NCI-H2081 (cell line): ENCODE measurements at places on chromosomes 13 and 19.

DNA sequence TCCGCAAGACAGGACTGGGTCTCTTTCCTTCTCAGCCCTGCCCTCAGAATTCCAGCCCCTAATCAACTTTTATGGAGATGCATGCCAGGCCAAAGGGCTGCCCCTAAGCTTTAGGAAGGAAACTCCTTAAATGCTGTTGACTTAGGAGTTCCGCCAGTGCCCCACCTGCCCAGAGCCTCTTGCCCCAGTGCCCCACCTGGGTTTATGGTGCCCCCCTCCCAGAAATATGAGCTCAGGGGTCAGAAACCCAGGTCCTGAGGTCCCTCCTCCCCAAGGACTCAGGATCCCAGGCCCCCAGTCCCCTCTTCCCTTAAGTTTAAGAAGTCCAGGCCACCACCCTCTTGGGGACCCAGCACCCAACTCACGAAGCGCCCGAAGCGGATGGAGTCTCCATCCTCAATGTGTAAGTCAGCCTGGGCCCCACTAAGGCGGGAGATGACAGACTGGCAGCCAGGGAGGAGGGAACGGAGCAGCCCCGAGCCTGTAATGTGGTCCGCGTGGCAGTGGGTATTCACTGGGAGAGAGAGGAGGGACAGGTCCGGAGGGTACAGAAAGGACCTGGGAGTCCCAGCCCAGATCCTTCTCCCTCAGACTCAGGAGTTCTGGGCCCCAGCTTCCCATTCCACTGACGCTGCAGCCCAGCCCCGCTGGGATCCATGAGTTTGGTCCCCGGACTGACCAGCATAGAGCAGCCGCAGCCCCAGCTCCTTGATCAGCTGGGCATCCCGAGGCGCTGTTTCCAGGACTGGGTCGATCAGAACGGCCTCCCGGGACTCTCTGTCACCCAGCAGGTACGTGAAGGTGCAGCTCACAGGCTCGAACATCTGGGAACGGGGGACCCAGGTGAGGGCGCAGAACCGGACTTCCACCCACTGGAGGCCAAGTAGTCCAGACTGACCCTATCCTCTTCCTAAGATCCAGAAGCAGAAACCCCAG lies 897 bp downstream of the ETHE1 start:
- no peak for DNase-seq

- no peak for DNase-seq
These were observed 10.4 kb downstream of the SPINT2 start for GRCh38 chr19:38274739-38275138.

DNA sequence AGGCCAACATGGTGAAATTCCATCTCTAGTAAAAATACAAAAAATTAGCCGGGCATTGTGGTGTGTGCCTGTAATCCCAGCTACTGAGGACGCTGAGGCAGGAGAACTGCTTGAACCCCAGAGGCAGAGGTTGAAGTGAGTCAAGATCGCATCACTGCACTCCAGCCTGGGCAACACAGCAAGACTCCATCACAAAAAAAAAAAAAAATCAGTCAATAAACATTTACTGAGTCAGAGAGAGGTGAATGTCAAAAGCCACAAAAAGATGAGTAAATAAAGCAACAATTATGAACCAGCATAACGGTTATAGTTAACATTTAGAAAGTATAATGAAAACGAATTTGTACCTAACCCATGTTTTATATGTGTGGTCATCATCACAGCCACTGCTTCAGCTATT lies 23.1 kb downstream of the PSPC1 start:
- no peak for DNase-seq

- DNase-seq: peak; percentile 98
These were observed at the start of gene ZNF112 for GRCh38 chr19:44356383-44357111. TSS of gene ZNF112 (minus strand) at chr19:44356680. CDS start at chr19:44340539, 16,141 bp downstream.

GRCh38 chr19:14402332-14403144 lies 16.6 kb downstream of the DDX39A start:
- no peak for DNase-seq

- DNase-seq: no peak
These were observed 1210.7 kb upstream of the PCDH9 start for GRCh38 chr13:68440874-68441273.

GRCh38 chr13:84380866-84381265 lies 498.6 kb upstream of the SLITRK1 start:
- DNase-seq: no peak

- no peak for DNase-seq
These were observed 57.3 kb downstream of the MBD3L2B start for GRCh38 chr19:6963937-6964336.

DNA sequence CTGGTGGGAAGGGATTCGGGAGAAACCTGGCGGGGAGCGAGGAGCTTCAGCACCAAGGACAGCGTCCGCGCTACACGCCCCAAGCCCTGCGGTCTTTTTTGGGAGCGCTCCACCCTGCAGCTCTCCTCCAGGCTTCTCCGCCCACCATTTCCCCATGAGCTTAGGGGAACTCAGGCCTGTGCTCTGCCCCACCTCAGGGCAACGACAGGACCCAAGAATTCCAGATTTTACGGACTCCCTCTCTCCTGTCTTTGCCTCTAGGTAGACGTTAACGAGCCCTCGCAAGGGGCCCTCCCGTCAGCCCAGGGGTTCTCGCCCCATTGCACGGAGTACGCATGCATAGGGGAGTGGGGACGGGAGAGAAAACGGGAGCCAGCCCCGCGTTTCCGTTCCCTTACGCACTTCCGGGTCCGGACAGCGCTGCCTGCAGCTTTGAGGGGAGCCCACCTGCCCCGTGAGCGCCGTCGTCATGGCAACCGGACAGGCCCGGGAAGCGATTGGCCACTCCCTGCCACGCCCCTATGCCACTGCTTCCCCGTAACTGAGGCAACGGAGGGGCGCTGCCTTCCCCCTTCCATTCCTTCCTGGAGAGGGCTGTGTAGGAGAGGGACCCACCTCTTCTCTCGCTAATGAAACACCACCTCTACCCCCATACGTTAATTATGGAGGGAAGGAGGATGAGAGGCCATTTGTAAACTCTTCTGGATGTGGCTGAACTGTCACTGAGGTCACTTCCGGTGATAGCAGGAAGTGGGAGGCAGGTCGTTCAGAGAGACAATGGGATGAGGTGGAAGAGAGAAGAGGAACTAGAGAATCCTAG lies 20.8 kb downstream of the NOVA2 start:
- no peak for DNase-seq

DNA sequence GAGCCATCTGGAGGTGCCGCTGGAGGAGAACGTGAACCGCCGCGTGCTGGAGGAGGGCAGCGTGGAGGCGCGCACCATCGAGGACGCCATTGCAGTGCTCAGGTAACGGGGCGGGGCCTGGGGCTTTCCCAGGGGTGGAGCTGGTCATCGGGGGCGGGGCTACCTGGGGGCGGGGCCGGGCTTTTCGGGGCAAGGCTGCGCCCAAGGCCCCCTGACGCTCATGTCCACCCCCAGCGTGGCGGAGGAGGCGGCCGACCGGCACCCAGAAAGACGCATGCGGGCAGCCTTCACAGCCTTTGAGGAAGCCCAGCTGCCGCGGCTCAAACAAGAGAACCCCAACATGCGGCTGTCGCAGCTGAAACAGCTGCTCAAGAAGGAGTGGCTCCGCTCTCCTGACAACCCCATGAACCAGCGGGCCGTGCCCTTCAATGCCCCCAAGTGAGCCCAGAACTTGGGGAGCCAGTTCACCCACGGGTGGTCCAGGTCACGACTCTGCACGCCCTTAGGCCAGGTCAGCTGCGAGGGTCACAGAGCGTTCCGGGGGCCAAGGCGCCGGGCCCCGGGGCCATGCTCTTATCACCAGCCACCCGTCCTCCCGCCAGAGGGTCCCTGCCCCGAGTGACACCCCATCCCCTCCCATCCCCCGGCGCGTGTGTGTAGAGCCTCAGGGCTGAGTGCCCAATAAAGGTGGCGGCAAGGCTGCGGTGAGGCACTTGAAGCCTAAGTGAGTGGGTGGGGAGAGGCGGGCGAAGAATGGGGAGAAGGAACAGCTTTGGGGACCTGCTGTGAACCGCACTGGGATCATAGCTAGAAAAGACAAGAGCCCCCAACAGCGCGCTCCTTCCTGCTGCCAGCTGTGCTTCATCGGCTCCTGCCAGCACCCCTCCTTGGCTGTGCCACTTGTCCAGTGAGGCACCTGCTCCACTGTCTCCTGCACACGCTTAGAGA lies 10.7 kb downstream of the CCDC124 start:
- no peak for DNase-seq

DNA sequence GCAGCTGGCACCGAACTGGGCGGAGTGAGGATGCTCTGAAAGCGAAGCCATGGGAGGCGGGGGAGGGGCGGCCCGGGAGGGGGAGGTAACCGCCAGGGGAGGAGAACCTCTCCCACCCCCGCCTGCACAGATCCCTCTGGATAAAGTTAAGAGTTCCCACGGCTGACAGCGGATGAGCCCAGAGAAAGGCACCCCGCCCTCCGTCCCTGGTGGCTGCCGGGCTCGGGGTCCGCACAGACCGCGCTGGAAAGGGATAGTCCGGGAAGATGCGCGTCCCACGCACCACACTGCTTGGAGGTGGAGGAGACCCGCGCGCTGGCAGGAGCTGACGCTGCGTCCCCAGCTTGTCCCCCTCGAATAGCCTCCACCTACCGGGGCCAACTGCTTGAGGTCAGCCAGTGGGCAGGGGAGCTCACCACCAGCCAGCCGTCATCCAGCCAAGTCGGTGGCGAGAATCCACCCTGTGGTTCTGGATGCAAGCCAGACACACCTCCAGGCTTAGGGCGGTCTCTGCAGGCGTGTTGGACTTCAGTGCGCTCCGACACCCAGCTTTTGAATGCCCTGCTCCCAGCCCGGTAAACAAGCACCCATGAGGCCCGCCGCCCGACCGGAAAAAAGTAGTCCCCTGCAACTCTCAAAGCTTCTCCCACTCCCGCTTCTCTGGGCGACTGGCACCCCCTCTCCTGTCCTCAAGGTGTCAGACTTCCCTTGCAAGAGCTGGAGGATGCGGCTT lies at the start of gene TRPC4:
Gene TRPC4, minus strand, starts transcription at position 17 of the 733 bp plus-strand sequence. CDS start 86,439 bp downstream, outside the sequence.
- DNase-seq: peak; percentile 27

DNA sequence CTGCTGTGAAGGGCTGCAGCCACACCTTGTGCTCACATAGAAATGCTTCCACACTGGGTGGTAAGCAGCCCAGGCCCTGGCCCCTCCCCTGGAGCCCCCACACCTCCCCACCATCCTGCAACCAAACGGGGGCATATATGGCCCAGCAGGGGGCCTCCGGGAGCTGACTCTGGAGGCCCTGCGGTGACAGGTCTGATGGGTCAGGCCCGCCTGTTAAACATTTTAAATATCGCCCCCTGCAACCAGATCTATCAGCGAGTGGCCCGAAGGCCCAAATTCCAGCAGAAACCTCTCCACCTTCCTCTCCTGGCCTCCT lies 48.0 kb upstream of the KATNAL1 start:
- no peak for DNase-seq

DNA sequence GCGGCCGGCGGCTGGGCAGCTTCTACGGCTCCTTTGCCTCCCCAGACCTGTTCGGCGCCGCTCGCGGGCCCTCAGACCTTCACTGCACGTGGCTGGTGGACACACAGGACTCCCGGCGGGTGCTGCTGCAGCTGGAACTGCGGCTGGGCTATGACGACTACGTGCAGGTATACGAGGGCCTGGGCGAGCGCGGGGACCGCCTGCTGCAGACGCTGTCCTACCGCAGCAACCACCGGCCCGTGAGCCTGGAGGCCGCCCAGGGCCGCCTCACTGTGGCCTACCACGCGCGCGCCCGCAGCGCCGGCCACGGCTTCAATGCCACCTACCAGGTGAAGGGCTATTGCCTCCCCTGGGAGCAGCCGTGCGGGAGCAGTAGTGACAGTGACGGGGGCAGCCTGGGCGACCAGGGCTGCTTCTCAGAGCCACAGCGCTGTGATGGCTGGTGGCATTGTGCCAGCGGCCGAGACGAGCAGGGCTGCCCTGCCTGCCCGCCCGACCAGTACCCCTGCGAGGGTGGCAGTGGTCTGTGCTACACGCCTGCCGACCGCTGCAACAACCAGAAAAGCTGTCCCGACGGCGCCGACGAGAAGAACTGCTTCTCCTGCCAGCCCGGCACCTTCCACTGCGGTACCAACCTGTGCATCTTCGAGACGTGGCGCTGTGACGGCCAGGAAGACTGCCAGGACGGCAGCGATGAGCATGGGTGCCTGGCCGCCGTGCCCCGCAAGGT lies 11.6 kb downstream of the LRP3 start:
- DNase-seq: no peak

DNA sequence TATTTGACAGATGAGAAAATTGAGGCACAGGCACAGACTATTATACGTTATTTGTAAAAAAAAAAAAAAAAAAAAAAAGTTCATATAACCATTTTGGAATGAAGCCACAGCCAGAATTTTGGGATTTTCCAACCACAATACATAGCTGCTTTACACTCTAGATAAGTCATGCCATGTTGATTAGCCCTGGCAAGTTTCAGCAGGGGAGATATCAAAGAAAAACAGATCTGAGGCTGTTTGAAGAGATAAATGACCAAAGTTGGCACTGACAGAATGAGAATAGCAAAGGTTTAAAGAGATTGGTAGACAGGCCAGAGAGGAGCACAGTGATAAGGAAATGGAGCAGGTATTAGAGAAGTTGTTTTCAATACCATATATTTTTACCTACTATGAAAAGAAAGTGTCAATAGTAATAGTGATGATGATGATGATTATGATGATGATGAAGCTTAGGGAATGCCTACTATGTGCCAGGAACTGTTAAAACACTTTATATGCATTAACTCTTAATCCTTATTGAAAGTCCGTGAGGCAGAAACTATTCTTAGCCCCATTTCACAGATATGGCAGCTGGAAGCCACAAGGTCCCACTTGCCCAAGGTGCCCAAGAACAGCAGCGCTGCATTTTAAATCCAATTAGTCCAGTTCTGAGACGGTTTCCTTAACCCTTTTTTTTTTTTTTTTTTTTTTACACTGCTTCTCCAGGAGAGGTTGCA lies 105.5 kb downstream of the MBNL2 start:
- no peak for DNase-seq

DNA sequence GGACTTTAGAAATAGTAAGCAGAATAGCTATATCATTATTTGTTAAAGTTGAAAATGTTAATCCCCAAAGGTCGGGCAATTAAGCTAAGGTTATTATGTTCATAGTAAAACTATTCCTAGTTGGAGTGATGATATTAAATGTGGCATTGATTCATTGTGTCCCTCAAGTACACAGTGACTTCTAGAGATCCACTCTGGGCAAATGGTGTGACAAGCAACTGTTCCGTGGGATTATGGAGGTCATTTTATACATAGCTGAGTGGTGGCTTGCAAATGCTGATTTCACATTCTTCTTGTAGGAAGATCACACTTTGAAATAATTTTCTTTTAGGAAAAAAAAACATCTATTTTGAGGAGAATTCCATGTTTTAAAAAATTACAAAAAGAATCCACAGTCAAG lies 317.8 kb downstream of the ATP8A2 start:
- no peak for DNase-seq

- DNase-seq: no peak
These were observed 20.4 kb downstream of the CHERP start for GRCh38 chr19:16521715-16522289.

- no peak for DNase-seq
These were observed 89.9 kb downstream of the MZT1 start for GRCh38 chr13:72637561-72637960.

DNA sequence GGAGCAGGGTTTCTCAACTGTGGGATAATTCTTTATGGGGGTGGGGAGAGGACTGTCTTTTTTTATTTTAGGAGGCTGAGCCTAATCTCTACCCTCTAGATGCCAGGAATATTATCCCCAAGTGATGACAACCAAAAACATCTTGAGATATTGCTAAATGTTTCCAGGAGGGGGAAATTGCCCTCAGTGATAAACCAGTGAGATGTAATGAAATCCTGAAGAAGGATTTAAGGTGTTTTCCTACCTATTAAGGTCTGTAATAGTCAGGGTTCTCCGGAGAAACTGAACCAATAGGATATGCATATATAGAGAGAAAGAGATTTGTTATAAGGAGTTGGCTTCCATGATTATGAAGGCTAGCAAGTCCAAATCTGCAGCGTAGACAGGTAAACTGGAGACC lies 208.3 kb upstream of the MIR17HG start:
- no peak for DNase-seq
